ENCODE measurements at places on chromosomes 3 and 15.

DNA sequence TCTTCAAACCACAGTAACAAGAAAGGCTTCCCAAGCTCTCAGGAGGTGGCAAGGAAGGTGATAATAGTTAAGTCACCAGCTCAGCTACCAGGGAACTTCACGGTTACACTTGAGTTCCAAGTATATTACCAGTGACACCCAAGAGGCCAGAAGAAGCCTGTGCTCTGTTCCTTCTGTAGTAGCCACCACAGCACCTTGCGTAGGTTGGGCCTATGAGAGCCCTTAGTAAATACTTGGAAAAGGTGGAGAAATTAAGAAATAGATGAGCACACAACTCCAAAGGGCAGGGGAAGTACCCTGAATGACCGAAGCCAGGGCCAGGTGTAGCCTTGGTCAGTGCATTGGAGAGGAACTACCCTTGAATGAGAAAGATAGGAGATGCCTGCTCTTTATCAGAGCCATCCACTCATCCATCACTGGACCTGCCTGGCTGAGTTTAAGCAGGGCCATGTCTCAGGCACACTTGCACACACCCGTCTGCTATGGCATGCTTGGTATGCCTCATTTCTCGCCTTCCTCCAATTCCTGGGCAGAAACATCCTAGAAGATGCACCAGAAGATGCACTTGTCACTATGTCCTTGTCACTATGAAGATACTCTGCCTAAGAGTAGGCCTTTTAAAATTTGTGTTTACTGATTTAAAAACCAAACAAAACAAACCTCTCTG, 32.6 kb upstream of the NDUFB4 start:
- DNase-seq = no peak

GRCh38 chr3:170815340-170815739, 54.7 kb downstream of the RPL22L1 start:
- DNase-seq = peak; percentile 16

GRCh38 chr15:48096355-48096786, 24.4 kb upstream of the SLC24A5 start:
- DNase-seq = no peak

DNA sequence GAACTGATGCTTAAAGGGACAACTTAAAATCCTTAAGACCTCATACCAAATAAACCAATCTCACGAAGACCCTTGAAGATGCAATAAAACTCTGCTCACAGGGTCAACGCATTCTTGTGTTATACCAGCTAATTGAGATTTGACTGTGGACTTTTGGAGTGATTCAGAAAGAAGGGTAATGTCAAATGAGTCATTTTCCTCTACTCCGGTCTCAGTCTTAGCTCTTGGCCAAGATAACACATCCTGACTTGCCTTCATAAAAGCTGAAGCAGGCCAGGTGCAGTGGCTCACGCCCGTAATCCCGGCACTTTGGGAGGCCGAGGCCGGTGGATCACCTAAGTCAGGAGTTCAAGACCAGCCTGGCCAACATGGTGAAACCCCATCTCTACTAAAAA, 3.8 kb downstream of the PKM start:
- peak; percentile 60 for DNase-seq

DNA sequence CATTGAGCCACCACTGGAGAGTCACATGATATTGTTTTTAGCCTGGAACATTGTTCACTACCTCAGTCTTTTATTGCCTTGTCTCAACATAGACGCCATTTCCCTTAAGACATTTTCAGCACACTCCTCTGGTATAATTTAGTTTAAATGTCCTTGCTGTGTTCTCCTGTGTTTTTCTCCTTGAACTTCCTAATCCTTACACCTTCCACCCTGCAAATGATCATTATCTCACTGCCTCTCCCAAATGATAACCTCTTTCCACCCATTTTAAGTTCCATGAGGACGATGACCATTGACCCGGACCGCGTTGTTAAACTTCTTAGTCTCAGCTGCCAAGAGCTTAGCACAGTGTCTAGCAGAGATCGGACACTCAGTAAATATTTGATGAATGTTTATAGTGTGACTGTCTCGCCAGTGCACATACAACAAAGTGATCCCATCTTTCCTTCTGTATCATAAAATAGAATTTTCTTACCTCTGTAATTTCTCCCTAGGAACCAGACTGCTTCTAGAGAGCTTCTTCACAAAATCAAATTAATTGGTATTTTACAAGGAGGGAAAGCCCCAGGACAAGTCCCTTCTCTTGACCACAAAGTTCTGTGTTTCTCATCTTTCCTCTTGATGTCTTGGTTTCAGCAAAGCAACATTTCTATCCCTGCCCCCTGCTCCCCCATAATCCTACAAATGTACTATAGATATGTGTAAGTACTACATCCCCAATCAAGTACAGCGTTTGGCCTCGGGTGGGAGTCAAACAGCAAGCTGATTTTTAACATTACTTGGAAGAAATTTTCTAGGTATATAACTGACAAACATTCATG, 429.6 kb downstream of the LPP start:
- no peak for DNase-seq

- no peak for DNase-seq
These were observed 354.4 kb downstream of the TUSC7 start for GRCh38 chr3:117063930-117064329.

DNA sequence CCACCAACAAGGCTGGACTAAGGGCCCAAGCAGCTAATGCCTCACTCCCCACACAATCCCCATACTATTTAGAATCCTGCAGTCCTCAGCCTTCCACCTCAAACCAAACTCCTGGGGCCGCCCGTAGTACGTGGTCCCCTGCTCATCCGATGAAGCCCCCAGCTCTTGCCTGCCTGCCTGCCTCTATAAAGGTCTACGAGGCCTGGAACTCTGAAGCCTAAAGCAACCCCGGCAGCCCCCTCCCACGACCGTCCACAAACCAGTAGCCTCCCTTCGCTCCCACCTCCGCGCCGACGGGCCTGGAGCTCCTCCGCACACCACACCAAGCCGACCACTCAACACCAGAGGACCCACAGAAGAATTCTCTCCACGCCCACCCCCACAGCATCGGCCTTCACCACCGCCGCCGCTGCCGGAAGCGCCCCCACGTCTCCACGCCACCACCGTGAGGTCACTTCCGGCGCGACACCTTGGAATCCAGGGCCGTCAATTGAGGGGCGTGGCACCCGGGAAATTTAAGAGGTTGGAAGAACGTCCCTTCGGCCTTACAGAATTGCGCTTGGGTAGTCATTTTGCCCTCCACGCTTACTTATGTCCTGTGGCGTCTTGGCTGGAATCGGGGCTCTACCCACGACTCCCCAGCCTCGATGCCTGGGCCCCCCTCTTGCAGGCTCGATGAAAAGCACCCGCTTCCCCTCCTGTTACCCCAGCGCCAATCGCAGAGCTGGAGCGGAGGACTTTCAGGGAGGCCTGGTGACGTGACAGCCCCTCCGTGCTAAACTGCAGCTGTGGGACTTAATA, at the start of gene EDC3:
Gene EDC3, minus strand, starts transcription at position 428 of the 801 bp plus-strand sequence. CDS start 20,900 bp downstream, outside the sequence.
- DNase-seq = peak; percentile 95

Data from RPMI8226 (cell line).